Activated T-helper 1 cell treated with anti-CD3 and anti-CD28 coated beads, Interleukin-2, amount 50 U/mL, for 16 hours (primary cell): ENCODE measurements at places on chromosomes 7 and 10.

- DNase-seq = no peak
These were observed 231.2 kb downstream of the SNX13 start for GRCh38 chr7:17709127-17709526.

DNA sequence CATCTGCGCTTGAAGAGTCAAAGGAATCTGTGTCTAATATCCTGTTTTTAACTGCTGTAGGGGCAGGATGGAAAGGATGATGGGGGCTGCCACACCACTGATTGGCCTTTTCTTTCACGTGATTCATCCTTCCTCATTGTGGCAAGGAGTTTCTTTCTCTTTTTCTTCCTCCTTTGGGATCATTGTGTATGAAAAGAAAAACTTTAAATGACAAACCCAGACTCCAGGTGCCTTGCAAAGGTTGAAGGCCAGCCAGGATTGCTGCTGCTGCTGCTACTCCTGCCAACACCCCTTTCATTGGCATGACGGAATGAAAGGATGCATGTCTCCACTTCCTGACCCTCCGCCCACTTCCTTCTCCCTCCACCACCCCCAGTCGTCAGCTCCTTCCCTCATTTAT is 6.5 kb upstream of the OIT3 start:
- no peak for DNase-seq

GRCh38 chr10:103499881-103500280 is 6.4 kb downstream of the NEURL1 start:
- no peak for DNase-seq

DNA sequence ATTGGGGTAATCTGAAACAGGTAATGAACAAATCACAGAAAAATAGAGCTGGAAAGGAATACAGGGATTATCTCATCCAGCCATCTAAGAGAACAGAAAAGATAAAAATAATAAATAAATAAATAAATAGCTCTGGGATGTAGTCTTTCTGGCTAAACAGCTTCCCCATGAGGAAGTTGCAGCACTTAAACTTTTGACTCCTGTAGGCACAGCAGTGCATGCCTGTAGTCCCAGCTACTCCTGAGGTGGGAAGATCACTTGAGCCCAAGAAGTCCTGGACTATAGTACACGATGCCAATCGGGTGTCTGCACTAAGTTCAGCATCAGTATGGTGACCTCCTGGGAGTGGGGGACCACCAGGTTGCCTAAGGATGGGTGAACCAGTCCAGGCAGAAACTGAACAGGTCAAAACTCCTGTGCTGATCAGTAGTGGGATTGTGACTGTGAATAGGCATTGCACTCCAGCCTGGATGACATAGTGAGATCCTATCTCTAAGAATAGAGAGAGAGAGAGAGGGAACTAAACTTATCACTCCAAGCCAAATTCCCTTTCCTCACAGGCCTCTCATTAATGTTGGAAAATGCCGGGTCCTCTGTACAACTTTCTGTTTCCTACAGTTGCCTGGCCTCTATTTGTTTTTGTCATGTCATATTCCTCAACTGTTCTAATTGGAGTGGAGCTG is 61.7 kb upstream of the CDK13 start:
- no peak for DNase-seq

- no peak for DNase-seq
These were observed 1.6 kb downstream of the BAMBI start for GRCh38 chr10:28678687-28679457.

DNA sequence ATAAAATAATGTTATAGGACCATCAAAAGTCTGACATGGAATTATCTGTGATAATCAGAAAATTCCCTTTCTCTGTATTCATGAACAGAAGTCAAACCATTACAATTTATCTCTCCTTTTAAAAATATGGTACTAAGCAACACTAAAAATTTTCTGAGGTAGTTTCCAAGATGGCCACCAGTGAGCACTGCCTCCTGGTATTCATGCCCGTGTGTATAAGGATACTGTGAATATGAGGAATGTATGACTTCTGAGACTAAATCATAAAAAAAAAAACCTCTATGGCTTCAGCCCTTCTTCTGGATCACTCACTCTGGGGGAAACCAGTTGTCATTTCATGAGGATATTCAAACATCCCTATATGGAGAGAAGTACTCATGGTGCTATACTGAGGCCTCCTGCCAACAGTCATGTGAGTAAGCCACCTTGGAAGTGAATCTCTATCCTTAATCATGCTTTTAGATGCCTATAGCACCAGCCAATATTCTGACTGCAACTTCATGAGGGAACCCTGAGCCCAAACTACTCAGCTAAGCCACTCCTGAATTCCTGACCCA is 41.1 kb downstream of the SIRT1 start:
- no peak for DNase-seq

GRCh38 chr10:122663516-122664130 is 36.0 kb downstream of the C10orf120 start:
- no peak for DNase-seq

DNA sequence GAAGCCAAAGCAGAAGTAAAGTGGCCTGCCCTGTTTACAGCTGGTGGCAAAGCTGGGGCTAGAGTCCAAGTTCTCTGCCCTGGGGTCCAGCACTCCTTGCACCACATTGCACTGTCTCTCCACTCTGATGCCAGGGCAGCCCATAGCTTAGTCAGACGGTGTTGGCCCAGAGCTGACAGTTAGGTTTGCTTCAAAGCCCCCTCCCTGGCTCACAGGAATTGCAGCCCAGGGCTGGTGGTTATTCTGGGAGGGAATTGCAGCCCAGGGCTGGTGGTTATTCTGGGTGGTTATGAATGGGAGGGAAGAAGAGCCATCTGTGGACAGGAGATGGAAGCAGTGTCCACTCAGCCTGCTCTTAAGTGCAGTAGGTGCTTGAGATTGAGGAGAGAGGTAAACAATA is 88.9 kb downstream of the SCRN1 start:
- no peak for DNase-seq
